ENCODE measurements at places on chromosomes 13 and 19.

GRCh38 chr13:95245071-95245470 lies 56.2 kb downstream of the ABCC4 start:
- no peak for DNase-seq

DNA sequence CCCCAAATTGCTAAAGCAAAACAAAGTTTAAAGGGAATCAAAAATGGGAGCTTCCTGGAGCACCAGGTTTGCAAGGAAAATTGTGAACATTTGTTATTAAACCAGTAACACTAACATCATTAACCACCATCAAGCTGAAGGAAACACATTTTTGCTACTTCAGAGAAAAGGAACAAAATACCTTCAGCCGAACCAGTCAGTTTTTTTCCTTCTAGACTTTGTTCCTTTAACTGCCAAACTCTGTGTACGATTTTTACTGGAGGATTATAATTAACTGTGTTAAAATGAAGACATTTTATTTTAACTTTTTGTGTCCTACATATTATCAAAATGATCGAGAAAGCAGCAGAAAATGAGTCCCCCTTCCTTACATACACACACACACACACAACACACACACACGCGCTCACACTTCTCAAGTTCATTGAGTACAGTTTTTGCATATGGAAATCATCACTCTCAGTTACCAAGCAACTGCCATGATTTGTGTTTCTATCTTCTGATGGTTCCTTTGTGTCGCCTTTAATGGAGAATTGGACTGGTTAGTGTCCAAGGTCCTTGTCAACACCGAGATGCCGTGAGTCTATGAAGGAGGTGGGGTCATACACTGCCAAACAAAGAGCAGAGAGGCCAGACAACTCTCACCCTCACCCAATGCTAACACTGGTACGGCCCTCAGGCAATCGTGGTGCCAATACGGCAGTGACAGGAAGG lies 9.8 kb upstream of the SERP2 start:
- no peak for DNase-seq

- DNase-seq = peak; percentile 56
Observed at GRCh38 chr13:32639502-32640105, 53.4 kb downstream of the PDS5B start.

GRCh38 chr19:4362831-4363545 lies 19.6 kb downstream of the MPND start:
- DNase-seq = no peak

DNA sequence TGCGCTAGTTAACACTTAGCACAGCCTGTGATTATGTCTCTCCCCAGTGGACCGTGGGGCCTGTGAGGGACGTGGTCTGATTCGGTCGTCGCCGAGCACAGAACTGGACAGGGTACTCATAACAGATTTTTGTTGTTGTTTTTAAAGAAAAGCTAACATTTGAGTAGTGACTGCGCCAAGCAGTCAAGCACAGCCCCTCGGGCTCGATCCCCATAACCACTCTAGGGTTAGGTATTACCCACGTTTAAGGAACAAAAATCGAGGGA lies 805 bp upstream of the PTOV1 start:
- DNase-seq = no peak

DNA sequence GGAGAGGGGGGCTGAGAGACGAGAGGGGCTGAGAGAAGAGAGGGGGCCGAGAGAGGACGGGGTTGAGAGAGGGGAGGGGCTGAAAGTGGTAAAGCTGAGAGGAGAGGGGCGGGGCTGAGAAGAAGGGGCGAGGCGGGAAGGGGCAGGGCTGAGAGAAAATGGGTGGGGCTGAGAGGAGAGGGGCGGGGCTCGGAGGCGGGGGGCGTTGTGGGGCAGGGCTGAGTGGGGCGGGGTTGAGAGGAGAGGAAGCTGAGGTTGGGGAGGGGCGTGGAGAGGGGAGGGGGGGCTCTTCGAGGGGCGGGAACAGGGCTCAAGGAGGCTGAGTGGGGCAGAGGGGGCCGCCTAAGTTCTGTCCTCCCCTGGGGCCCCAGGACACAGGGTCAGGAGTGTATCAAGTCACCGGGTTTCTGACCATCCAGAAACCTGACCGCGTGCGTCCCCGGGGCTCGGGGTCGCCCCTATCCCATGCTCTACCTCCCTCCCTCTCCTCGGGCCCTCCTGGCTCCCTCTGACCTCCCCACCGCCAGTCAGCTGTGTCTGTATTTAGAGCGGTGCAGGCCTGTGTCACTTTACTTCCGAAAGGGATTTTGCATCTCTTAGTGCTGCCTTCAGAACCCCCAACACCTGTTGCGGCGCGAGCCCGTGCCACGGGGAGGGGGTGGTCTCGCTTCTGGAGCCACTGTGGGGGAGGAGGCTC lies 38.6 kb upstream of the SEMA6B start:
- peak; percentile 40 for DNase-seq

GRCh38 chr19:10587022-10587838 lies at the start of gene AP1M2:
Gene AP1M2 (minus strand): TSS chr19:10587312. CDS start chr19:10587231, 81 bp downstream.
- DNase-seq = no peak

- DNase-seq = peak; percentile 48
Observed at GRCh38 chr13:102580552-102581169, 16.1 kb upstream of the TPP2 start.

- DNase-seq = no peak
Observed at GRCh38 chr13:66329988-66330451, 900.1 kb downstream of the PCDH9 start.

GRCh38 chr19:46745030-46745429 lies 827 bp upstream of the FKRP start:
- DNase-seq = no peak

DNA sequence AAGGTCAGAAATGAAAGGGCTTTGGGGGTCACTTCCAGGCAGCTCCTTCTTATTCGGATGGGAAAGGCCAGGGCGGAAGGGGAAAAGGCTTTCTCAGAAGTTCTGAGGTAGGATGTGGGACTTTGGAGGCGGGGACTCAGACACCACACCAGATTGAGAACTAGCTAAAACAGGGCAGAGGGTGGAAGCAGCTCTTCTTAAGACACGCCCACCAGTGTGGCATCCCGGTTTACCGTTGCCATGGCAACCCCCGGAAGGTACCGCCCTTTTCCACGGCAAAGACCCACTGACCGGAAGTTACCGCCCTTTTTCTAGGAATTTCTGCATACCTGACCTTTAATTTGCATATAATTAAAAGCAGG lies 3.8 kb upstream of the LILRA5 start:
- no peak for DNase-seq

GRCh38 chr19:21704320-21704719 lies 63.1 kb downstream of the ZNF100 start:
- no peak for DNase-seq

GRCh38 chr19:11164879-11165406 lies 9.4 kb upstream of the SPC24 start:
- DNase-seq = no peak

- no peak for DNase-seq
Observed at GRCh38 chr13:34750078-34750931, 191.8 kb upstream of the NBEA start.

DNA sequence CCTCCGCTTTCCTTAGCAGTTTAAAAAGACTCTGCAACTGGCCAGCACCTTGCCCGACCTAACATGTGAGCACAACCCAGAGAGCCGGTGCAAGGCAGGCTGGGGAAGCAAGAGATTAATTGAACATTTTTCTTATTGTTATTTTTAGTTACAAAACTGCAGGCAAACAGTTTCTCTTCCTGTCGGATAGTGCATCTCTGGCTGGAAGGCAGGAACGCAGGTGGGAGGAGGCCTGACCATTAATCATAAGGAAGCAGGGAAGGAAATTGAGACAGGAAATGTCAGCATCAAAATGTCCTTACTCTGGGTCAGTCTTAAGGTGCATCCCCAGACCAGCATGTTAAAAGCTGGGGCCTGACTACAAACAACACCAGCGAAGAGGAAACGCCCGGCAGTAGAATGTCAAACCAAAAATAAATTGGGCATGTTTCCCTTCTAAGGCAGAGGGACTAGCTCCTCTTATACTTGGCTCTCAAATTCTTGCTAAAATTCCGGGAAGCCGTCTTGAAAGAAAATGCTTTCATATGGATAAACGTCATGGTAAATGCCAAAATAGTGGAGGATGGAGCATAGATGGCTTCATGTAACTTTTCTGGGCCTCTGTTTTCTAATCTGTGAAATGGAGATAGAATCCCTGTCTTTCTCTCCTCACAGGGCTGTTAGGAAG lies 226.8 kb downstream of the RAP2A start:
- DNase-seq = no peak

DNA sequence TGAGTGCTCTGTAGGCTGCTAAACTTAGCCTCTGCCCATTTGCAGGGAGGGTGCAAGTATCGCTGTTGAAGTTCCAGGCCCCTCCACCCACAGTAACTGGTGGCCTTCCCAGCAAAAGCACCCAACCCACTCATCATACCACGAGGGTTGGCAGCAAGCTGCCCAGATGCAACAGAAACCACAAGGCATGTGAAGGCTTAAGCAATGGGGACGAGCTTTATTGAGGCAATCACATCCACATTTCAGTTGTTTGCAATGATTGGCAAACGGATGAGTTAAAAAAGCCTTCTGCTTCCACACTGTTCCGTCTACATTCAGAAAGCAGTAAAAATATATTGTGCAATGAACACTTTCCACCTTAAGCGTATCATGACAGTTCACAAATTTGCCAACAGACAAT lies 10.3 kb downstream of the GJB6 start:
- DNase-seq = no peak

GRCh38 chr19:35030257-35031071 lies at the start of gene SCN1B:
Gene SCN1B (plus strand): TSS chr19:35030470. CDS start chr19:35030821, 351 bp downstream.
- DNase-seq = peak; percentile 67

- DNase-seq = no peak
Observed at GRCh38 chr13:29369060-29369743, 226.3 kb downstream of the SLC7A1 start.

DNA sequence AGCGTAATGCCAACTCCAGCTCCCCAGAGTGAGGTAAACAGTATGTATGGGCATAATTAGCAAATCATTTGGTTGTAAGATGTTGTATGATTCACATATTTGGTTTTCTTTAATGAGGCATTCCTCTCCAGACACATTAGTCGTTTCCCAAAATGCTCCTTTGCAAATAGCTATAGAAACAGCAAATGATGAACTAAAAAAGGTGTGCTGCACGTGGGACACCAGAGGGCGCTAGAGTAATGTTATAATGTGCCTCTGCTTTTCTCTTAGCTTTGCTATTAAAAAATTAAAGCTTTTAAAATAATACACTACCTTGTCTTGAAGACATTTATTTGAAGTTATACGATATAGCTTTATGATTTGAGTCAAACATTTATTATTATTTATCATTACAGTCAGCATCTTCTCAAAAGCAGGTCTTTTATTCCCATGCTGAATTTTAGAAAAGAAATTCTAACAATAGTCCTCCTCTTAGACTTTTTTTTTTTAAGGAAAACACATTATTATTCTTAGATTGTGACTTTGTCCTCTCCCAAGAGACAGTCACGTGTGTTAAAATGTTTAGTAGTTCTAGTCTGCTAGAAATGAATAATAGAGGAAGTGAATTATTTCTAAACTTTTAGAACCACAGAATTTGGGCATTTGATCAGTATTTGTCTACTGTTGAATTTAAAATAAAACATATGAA lies 121.6 kb upstream of the FRY start:
- peak; percentile 64 for DNase-seq

DNA sequence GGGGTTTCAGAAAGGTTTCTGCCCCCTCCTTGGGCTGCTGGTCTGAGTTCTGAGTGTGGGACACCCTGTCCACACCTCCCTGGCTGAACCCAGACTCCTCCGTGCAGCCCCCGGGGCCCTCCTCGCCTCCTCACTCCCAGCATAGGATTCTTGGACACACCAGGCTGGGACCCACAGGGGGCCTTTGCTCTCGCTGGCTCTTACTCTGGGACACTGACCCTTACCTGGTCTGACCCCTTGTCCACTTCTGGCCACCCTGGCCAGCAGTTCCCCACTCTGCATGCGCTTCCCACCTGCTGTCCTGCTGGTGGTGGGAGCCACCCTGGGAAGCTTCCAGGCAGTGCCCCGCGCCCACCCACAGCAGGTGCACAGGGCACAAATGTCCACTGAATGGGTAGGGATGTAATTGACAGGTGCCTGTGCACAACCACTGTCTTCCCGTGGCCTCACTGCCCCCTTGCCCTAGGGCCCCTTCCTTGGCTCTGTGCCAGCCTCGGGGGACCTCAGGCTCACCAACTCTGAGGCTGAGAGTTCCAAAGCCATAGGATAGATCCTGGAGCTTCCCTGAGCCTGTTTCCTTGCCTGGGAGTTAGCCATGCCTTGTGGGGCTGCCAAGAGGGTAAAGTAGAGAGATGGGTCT lies 7.0 kb upstream of the SLC25A42 start:
- DNase-seq = no peak

GRCh38 chr13:73278186-73278585 lies 219.4 kb downstream of the KLF5 start:
- no peak for DNase-seq

- DNase-seq = no peak
Observed at GRCh38 chr19:40414542-40415535, 1.7 kb upstream of the PRX start.

DNA sequence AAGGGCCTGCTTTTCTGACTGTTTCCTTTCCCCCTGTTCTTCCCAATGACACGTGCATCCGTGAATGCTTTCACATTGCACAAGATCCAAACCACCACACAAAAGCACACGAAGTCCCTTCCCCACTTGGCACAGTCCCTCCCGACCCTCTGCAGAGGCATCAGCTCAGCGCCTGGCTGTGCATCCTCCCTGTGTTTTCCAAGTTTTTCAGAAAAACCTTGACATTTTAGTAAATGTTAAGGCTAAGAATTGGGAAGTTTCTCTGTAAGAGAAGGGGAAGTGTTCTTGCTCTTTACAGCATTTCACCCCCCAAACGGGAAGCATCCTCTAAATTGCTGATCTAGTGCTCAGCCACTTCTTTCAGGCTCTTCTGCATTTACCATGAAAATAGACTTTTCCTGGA lies 94.5 kb upstream of the TM9SF2 start:
- DNase-seq = no peak

DNA sequence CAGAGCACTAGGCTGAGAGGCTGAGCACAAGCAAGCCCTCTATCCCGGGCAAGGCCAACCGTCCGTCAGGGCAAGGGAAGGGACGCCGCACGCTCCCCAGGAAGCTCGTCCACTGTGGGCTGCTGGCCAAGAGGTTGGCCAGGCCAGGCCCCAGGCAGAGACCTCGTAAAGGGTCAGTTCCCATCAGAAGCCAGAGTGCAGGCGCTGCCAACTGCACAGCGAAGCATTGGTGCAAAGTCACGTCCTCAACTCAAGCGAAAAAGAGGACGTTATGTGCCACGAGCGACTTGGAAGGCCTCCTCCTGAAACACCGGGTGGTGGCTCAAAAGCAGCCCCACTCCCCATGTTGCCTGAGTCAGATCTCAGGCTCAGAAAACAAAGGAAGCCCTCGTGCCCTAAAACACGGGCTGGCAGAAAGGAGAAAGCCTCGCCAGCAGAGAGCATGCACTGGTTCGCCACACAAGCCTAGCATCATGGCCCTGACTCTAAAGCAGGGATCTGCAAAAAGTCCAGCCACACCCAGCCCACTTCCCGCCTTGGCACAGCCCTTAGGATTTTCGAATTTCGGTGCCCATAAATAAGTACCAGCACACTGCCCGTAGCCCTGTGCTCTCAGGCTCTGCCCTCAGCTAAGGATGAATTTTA lies 4.7 kb downstream of the AKAP8 start:
- no peak for DNase-seq

DNA sequence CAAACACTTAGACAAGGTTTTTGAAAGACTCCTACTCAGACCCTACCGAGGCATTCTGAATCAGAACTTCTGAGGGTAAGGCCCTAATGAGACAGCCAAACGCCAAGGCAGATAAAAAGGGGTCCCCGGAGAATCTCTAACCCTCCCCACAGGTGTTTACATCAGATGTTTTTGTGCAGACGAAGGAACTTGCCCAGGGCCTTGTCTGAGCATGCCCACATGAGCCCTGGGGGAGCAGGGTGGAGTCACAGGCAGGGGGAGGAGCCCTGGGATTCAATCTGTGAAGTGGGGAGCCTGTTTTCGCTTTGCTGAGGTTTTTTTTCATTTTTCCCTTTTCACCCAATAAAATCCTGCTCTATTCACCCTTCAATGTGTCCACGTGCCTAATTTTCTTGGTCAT lies 61.6 kb upstream of the MED4 start:
- peak; percentile 72 for DNase-seq
